Right atrium auricular region (tissue), 2 donors: ENCODE measurements at places on chromosomes 5 and 9. TPM values are rescaled to one million over a fixed set of nuclear protein-coding genes. Genes with fewer than 3 reads are reported as not detected.

Gene SPATA31E1
- total RNA-seq = not detected

Gene NR2F1
- total RNA-seq = 37.6 TPM

DNA sequence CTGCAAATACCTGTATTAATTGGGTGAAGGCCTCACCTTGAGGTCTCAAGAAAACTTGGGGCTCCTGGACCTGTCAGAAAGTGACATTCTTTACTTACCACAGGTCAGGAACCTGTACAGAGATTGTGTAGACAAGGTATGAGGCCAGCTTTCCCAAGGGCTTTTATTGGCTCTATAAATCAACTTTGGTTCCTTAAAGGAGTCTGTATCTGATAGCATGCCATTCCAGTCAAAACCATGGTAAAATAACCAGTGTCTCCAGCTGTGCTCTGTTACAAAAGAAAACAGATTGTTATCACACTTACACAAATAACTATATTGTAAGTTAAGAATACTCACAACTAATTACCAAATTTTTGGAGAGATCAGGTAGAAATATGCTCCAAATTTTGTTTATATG lies 64.5 kb downstream of the COL15A1 start:
- H3K27ac ChIP-seq = no peak overlapping the region

GRCh38 chr9:135508211-135508820 lies 7.8 kb downstream of the MRPS2 start:
- peaks cover 7% of the 10 kb centered on the region for H3K4me1 ChIP-seq
- peaks cover 12% of the 10 kb centered on the region for H3K36me3 ChIP-seq
- no peaks in the 10 kb centered on the region for H3K27me3 ChIP-seq

DNA sequence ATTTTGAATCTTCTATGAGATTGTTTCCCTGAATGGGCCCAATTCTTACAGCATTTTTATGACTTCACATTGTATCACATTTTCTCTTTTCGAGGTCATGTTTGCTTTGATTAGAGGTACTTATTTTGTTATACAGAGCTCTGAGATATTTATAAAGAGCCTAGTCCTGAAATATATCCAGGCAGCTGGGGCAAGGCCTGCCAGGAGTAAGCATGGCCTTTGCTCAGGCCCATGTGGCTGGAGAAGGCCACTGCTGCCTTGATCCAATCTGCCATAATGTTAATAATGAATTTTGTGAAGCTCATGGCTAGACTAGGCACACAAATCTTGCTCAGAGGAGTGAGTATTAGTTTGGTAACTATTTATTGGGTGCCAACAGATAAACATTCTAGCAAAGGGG lies 96.0 kb downstream of the TARS1 start:
- H3K27me3 ChIP-seq = no peaks in the 10 kb centered on the region
- H3K4me3 ChIP-seq = no peak overlapping the region
- H3K36me3 ChIP-seq = no peaks in the 10 kb centered on the region
- H3K27ac ChIP-seq = no peak overlapping the region

Gene ADGRV1
- 1.8 TPM for total RNA-seq

DNA sequence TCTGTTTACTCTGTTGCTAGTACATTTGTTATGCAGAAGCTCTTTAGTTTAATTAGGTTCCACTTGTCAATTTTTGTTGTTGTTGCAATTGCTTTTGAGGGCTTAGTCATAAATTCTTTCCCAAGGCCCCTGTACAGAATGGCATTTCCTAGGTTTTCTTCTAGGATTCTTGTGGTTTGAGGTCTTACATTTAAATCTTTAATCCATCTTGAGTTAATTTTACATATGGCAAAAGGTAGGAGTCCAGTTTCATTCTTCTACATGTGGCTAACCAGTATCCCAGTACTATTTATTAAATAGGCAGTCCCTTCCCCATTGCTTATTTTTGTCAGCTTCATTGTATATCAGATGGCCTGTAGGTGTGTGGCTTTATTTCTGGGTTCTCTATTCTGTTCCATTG lies 792.4 kb downstream of the PTPRD start:
- DNase-seq = no peak
- H3K36me3 ChIP-seq = no peaks in the 10 kb centered on the region
- H3K4me1 ChIP-seq = no peaks in the 10 kb centered on the region
- H3K27ac ChIP-seq = no peak overlapping the region
- no peaks in the 10 kb centered on the region for H3K27me3 ChIP-seq
- no peak overlapping the region for H3K4me3 ChIP-seq

- no peaks in the 10 kb centered on the region for H3K36me3 ChIP-seq
- no peaks in the 10 kb centered on the region for H3K4me1 ChIP-seq
- H3K4me3 ChIP-seq = no peak overlapping the region
- H3K27me3 ChIP-seq = no peaks in the 10 kb centered on the region
- H3K27ac ChIP-seq = no peak overlapping the region
These were observed 25.0 kb downstream of the LPAR1 start for GRCh38 chr9:111013250-111013649.

GRCh38 chr5:76941442-76941841 lies 11.4 kb upstream of the CRHBP start:
- DNase-seq = no peak
- no peak overlapping the region for H3K27ac ChIP-seq
- H3K27me3 ChIP-seq = no peaks in the 10 kb centered on the region
- no peaks in the 10 kb centered on the region for H3K36me3 ChIP-seq

DNA sequence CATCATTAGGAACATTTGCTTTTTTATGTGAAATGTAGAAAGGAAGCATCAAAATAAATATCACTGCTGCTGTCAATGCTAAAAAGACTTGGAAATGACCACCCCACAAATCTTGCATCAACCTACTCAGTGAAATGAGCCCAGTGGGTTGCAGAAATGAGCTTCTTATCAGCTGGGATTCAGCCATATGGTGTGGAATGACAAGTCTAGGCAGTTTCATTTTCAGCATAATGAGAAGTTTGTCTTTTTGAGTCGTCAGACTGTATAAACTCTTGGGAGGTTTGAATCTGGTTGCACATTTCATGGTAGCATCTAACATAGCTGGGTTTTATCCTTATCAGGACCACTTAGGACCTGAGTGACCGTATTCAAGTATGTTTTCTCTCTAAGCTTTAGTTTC lies 251.1 kb upstream of the PPP1R2B start:
- no peak overlapping the region for H3K4me3 ChIP-seq
- H3K27me3 ChIP-seq = no peaks in the 10 kb centered on the region
- DNase-seq = no peak
- no peak overlapping the region for H3K27ac ChIP-seq
- H3K4me1 ChIP-seq = no peaks in the 10 kb centered on the region

GRCh38 chr5:83608122-83608521 lies 112.5 kb downstream of the HAPLN1 start:
- no peaks in the 10 kb centered on the region for H3K4me1 ChIP-seq
- H3K36me3 ChIP-seq = no peaks in the 10 kb centered on the region
- no peak for DNase-seq
- no peaks in the 10 kb centered on the region for H3K27me3 ChIP-seq
- no peak overlapping the region for H3K27ac ChIP-seq

DNA sequence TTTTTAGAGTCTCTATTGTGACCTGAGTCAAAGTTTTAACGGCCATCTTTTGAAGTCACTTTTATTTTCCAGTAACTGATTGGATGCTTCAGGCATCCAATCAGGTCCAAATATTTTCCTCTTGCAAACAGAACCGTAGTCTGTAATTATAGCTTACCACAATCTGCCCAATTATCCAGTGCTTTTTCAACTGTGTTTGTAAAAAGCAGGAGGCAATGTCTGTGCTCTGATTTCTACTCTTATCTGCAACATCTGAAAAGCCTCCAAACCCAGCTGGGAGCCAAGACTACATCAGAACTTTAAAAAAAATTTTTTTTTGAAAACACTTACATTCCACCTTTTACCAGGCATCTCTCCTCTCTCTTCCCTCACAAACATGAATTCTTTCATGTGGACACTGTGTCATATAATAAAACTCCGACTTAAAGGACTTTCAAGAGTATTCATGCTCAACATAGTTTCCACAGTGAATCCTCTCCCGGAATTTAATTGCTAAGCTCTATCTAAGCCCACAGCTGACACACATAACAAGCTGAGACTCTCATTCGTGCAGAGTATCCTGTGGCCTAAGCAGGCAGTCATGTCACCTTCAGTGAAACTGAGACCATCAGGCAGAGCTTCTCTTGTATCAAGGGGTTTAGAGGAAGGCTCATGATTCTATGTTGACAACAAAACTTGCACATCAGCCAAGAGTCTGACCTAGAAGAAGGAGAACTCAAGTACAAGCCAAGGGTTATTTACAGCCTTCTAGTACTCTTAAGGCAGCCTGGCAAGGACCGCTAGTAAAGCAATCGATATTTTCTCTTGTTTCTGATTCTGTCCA lies 272.7 kb downstream of the TLE1 start:
- no peaks in the 10 kb centered on the region for H3K4me1 ChIP-seq
- H3K27me3 ChIP-seq = no peaks in the 10 kb centered on the region
- no peaks in the 10 kb centered on the region for H3K36me3 ChIP-seq
- H3K4me3 ChIP-seq = no peak overlapping the region
- no peak overlapping the region for H3K27ac ChIP-seq

- no peak overlapping the region for H3K4me3 ChIP-seq
- H3K27me3 ChIP-seq = no peaks in the 10 kb centered on the region
- no peaks in the 10 kb centered on the region for H3K4me1 ChIP-seq
- no peaks in the 10 kb centered on the region for H3K36me3 ChIP-seq
- H3K27ac ChIP-seq = no peak overlapping the region
- no peak for DNase-seq
These were observed 394.1 kb upstream of the WWC1 start for GRCh38 chr5:167897371-167897770.

DNA sequence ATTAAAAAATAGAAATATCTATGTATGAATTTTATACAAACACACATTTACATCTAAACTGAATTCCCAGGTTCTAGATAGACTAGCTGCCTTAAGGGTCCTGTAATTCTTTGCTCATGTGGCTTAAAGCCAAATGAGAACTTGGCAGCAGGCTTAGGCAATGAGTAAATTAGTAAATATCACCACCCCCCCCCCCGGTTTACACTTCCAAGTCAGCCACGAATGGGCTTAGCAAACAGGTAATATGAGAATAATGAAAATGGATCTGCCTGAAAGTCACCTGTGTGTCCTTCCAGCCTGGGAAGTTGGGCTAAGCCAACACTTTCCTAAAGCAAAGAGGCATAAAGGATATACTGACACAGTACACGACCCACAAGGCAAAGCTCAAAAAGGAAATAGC lies 108.6 kb downstream of the KLHL3 start:
- no peak for DNase-seq
- no peaks in the 10 kb centered on the region for H3K4me1 ChIP-seq
- H3K27me3 ChIP-seq = no peaks in the 10 kb centered on the region
- no peak overlapping the region for H3K4me3 ChIP-seq
- H3K27ac ChIP-seq = no peak overlapping the region

Gene HAPLN1
- 0.12 TPM for total RNA-seq

GRCh38 chr9:127105805-127106465 lies 16.5 kb downstream of the ANGPTL2 start:
- no peaks in the 10 kb centered on the region for H3K4me1 ChIP-seq
- peaks cover 10% of the 10 kb centered on the region for H3K36me3 ChIP-seq
- H3K27ac ChIP-seq = no peak overlapping the region
- H3K4me3 ChIP-seq = no peak overlapping the region

GRCh38 chr5:120624021-120624563 lies 160.0 kb downstream of the PRR16 start:
- no peak for DNase-seq
- no peaks in the 10 kb centered on the region for H3K27me3 ChIP-seq
- no peaks in the 10 kb centered on the region for H3K36me3 ChIP-seq
- no peaks in the 10 kb centered on the region for H3K4me1 ChIP-seq

DNA sequence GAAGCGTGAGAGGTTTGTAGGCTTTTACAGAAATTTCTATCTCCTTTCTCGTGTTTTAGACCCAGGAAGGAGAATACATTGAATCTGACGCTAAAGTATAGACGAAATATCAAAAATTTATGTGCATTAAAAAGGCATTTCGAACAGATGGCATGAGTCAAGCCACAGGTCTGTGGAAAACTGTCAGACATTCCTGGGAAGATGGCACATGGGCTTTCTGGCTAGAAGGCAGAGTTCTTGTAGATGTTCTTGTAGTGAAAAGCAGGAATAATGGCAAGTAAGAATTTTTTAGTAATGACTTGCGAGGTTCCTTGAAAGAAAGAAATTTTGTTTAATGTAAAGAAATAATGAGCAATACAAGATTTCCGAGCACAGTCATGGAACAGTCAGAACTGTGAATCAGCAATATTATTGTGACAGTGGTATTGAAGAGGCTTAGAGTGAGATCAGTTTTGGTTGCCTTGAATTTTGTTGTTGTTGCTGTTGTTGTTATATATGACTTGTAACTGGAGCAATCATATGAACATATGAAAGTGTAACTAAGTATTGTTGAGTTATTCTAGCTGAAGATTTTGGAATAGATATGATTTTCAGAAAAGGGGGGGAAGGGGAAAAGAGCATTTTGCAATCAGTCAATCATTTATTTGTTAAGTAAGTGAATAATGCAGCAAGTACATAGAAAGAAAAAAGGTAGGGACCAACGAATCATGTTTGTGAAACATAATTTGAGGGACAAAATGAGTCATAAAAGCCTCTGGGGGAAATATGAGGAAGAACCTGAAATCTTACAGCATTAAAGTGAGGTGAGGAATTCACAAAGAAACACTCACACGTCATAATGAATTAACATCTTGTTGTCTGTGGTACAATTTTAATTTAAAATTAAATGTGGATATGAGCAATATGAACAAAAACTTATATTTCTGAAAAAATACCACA lies 339.0 kb upstream of the CTNND2 start:
- DNase-seq = no peak
- H3K4me1 ChIP-seq = no peaks in the 10 kb centered on the region
- no peak overlapping the region for H3K27ac ChIP-seq
- H3K27me3 ChIP-seq = no peaks in the 10 kb centered on the region
- no peaks in the 10 kb centered on the region for H3K36me3 ChIP-seq
- H3K4me3 ChIP-seq = no peak overlapping the region

DNA sequence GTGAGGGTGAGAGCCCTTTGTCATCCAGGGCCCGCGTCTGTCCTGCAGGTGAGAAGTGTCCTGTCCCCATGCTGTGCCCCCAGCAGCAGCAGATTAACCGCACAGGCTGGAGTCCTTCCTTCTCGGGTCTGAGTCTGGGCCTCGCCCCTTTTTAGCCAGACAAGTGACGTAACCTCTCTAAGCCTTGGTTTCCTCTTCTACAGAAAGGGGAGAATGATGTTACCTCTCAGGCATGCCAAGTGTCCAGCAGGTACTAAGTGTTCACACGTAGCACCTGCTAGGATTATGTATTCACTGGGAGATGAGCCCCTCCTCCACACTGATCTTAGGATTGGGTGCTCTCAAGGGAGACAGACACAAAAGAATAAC lies 6.9 kb downstream of the NEURL1B start:
- H3K27me3 ChIP-seq = no peaks in the 10 kb centered on the region
- H3K4me1 ChIP-seq = no peaks in the 10 kb centered on the region
- no peaks in the 10 kb centered on the region for H3K36me3 ChIP-seq
- no peak overlapping the region for H3K4me3 ChIP-seq
- no peak for DNase-seq

GRCh38 chr5:73564675-73565074 lies 764 bp downstream of the ANKRA2 start:
- no peaks in the 10 kb centered on the region for H3K27me3 ChIP-seq
- no peaks in the 10 kb centered on the region for H3K4me1 ChIP-seq
- peak overlapping the region; percentile 60 for H3K4me3 ChIP-seq
- H3K36me3 ChIP-seq = peaks cover 19% of the 10 kb centered on the region
- DNase-seq = no peak

- peak overlapping the region; percentile 86 for H3K27ac ChIP-seq
- H3K36me3 ChIP-seq = no peaks in the 10 kb centered on the region
- no peaks in the 10 kb centered on the region for H3K4me1 ChIP-seq
- DNase-seq = peak; percentile 87
- no peak overlapping the region for H3K4me3 ChIP-seq
These were observed 113.0 kb downstream of the KLHL3 start for GRCh38 chr5:137622850-137623249.

- H3K4me1 ChIP-seq = no peaks in the 10 kb centered on the region
- H3K36me3 ChIP-seq = no peaks in the 10 kb centered on the region
- peak; percentile 76 for DNase-seq
These were observed 64.0 kb downstream of the RETREG1 start for GRCh38 chr5:16552666-16553343.
